H1 (cell line): ENCODE measurements at places on chromosomes 5 and 9.
A peak's percentile ranks its signal among the peaks of the same experiment; 100 is the strongest.

GRCh38 chr5:167232675-167233311 lies 1058.7 kb upstream of the WWC1 start:
- H3K36me3 ChIP-seq, result no peaks in the 10 kb centered on the region; the same call in 1 of the 2 replicates
- no peak overlapping the region for H3K27ac ChIP-seq
- H3K4me1 ChIP-seq, result no peaks in the 10 kb centered on the region
- DNase-seq, result no peak
- no peaks in the 10 kb centered on the region for H3K27me3 ChIP-seq

DNA sequence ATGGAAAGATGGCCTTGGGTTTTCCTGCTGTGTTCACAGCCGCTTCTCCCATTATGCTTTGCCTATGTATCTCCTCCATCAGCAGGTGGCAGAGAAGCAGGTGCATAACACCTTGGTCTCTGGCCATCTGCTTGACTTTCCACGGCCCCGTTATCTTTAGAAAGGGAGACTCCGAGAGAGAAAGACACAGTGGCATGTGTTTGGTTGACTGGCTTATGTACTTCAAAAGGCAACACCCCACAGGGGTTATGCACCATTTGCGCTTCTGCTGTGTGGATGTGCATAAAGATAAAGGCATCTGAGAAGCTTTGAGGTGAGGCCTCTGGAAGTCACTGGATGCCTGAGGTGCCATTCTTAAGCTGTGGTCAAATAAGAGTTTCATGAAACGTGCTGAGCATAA lies 138.4 kb downstream of the EGFLAM start:
- no peak for DNase-seq
- H3K27ac ChIP-seq, result no peak overlapping the region
- no peaks in the 10 kb centered on the region for H3K27me3 ChIP-seq
- no peaks in the 10 kb centered on the region for H3K4me1 ChIP-seq
- no peak overlapping the region for H3K4me3 ChIP-seq
- no peaks in the 10 kb centered on the region for H3K36me3 ChIP-seq

- peaks cover 3% of the 10 kb centered on the region for H3K4me1 ChIP-seq
- no peak overlapping the region for H3K4me3 ChIP-seq
- H3K27me3 ChIP-seq, result peaks cover 1% of the 10 kb centered on the region
- DNase-seq, result no peak
Measured at GRCh38 chr5:114660791-114661190, 298.9 kb downstream of the KCNN2 start.

DNA sequence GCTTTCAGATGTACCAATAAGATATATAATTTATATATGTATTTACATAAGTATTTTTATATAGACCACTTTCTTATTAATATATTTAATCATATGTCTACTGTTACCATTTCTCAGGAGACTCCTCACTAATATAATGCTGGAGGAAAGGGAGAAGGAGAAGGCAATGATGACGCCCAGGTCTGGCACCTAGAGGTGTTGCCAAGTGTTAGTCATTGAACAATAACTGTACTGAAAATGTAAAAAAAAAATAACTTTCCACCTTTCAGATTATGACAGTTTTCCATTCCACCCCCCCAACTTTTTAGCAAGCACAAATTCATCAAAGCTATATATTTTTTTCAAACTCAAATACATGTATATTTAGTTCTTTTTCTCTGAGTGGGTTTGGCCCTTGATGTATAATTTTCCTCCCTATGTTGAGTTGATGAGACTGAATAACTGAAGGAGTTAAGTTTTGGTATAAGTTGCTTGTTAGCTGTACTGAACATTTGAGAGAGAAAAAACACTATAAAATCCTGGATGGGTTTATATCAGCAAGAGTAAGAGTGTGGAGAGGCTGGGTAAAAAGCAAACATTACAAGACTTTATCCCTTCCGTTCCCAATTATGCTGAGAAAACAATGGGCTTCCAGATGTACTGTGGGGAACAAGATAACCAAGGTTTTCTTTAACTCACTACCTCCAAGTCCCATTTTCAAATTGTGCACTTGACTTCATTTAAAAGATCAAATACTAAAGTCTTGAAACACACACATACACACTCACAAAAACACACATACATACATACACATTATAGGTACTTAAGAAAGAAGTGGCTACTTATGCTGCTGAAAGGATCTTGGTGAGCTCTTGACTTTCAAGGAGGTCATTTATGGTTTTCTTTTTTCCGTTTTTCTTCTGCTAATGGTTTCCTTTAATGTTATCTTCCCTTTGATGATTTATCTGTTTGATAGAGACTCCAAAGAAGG lies 142.8 kb upstream of the IFNE start:
- H3K27me3 ChIP-seq, result no peaks in the 10 kb centered on the region
- DNase-seq, result no peak
- no peaks in the 10 kb centered on the region for H3K36me3 ChIP-seq
- H3K4me3 ChIP-seq, result no peak overlapping the region
- no peaks in the 10 kb centered on the region for H3K4me1 ChIP-seq

DNA sequence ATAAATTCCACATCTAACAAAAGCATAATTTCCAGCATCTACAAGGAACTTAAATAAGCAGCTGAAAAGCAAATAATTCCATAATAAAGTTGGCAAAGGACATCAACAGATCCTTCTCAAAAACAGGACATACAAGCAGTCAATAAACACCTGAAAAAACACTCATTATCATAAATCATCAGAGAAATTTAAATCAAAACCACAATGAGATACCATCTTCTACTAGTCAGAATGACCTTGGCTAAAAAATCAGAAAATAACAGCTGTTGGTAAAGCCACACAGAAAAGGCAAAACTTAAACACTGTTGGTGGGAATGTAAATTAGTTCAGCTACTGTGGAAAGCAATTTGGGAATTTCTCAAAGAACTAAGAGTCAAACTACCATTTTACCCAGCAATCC lies 1371.1 kb upstream of the ACO1 start:
- H3K4me1 ChIP-seq, result peaks cover 3% of the 10 kb centered on the region; the same call in 1 of the 2 replicates
- no peaks in the 10 kb centered on the region for H3K36me3 ChIP-seq
- DNase-seq, result no peak
- H3K27me3 ChIP-seq, result no peaks in the 10 kb centered on the region

DNA sequence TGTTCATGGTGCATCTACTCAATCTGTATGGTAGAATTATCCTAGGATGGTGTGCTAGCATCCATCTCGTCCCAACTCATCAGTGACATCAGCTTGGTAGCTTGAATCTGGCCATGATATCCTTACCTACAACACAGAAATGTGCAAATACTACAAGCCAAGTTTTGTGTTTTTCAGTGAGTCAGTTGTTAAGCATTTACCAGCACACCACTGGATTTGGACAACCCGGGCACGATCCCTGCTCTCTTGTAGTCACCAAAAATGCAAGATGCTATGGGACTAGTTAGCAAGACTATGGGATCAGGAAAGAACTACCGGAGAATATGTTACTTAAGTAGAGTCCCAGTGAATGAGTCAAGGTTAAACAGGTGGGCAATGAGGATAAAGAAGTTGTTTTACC lies 32.1 kb upstream of the ZNF354B start:
- H3K4me1 ChIP-seq, result no peaks in the 10 kb centered on the region
- H3K27me3 ChIP-seq, result no peaks in the 10 kb centered on the region
- no peaks in the 10 kb centered on the region for H3K36me3 ChIP-seq
- H3K4me3 ChIP-seq, result no peak overlapping the region
- no peak for DNase-seq

DNA sequence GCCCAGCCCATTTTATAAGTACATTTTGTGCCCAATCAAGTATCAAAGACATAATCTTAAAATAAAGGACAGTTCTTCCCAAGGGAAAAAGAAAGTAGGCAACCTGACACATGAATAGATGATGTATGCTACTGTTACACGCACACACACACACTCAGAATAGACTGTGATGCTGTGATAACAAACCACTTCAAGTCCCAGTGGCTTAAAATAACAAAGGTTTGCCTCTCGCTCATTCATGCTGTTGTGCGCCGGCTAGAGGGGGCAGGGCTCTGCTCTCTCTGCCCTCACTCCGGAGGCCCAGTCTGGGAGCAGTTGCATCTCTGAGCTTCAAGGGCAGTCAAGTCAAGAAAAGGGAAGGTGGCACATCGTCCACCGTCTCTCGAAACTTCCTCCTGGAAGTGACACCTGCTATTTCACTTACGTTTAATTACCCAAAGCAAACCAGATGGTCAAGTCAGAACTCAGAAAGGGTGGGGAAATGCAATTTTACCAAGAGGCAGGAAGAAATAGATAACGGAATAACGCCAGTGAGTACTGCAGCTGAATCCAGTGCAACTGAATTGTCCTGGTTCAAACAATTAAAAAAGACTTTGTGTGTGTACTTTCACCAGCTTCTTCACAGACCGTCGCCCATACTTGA lies 43.3 kb downstream of the ANKRD33B start:
- DNase-seq, result no peak
- no peaks in the 10 kb centered on the region for H3K36me3 ChIP-seq
- H3K4me1 ChIP-seq, result peaks cover 27% of the 10 kb centered on the region
- H3K27me3 ChIP-seq, result no peaks in the 10 kb centered on the region

DNA sequence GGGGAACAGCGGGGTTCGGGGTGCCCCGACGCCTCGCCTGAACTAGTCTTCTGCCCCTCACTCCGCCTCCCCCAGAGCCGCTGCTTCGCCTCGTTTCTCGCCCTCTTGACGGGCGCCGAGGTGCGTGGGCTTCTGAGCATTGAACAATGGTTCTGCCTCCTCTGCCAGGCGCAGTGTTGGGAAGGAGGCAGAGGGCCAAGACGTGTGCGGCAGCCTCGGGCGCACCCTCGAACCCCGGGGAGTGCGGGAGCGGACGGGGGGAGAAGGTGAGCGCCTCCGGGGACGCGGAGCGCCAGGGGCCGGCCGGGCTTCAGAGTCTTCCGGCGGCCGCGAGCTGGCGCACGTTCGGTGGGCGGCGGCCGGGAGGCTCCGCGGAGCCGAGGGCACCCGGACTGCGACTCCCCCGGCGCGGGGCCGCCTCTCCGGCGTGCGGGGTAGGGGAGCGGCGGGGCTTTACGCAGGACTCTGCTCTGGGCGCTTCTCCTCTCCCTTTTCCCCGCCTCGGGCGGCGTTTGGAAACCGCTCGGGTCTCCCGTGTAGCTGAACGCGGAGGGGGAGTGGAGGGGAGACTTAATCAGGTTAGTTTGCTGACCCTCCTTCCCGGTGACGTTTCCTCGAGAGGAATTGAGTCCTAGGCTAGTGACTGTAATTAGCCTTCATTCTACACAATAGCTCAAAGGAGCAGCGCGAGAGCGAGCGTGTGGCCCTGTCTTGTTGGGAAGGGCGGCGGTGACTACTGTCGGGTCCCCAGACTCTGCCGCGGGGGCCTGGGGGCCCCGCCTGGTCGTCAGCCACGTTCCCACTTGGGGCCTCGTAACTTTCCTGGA lies 1.1 kb downstream of the VLDLR start:
- H3K27me3 ChIP-seq, result peaks cover 7% of the 10 kb centered on the region; the same call in 1 of the 2 replicates
- H3K4me3 ChIP-seq, result peak overlapping the region; percentile 78
- no peaks in the 10 kb centered on the region for H3K36me3 ChIP-seq
- peaks cover 19% of the 10 kb centered on the region for H3K4me1 ChIP-seq

DNA sequence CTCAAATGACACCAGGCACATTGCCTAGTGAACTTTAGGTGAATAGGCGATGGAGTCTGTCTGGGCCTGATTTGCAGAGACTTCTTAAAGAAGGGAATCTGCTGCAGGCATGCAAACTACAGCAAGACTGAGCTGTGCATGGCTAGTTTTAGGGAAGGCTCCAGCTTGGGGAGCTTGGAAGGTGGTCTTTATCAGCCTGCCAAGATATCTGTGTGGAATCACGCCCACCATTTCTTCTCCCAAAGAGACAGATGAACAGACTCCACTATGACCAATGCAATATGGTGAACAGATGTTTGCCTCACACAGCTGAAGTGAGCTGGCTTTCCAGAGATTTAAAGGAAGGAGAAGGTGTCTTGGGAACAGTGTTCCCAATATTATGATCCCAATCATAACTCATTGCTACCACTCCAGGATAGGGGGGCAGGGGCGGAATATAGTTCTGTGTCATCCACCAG lies 129.0 kb upstream of the HMHB1 start:
- no peaks in the 10 kb centered on the region for H3K36me3 ChIP-seq
- no peak overlapping the region for H3K4me3 ChIP-seq
- H3K4me1 ChIP-seq, result no peaks in the 10 kb centered on the region

DNA sequence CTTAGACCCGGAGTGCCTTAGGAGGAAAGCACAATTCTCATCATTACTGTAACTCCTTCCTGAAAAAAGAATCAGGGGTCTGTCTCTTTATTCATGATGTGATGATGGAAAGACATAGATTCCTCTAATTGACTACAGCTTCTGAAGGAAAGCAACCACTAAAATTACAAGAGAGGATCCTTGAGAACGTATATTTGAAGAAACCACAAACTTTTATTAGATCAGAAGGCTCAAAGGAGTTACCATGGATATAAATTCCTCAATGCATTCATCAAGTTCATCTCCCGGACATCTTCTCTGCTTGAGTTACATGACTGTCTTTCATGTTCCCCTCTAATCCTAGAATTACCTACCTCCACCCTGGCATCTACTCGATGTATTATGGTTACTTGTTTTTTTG lies 104.1 kb upstream of the PAPPA start:
- no peak overlapping the region for H3K27ac ChIP-seq
- no peaks in the 10 kb centered on the region for H3K36me3 ChIP-seq
- H3K4me1 ChIP-seq, result no peaks in the 10 kb centered on the region
- no peak overlapping the region for H3K4me3 ChIP-seq
- no peaks in the 10 kb centered on the region for H3K27me3 ChIP-seq

- H3K27ac ChIP-seq, result no peak overlapping the region
- H3K4me1 ChIP-seq, result peaks cover 7% of the 10 kb centered on the region; the same call in 1 of the 2 replicates
- H3K36me3 ChIP-seq, result no peaks in the 10 kb centered on the region
- no peak overlapping the region for H3K4me3 ChIP-seq
Measured at GRCh38 chr9:93612796-93613154, 36.4 kb downstream of the PHF2 start.
